ENCODE measurements at places on chromosomes 2 and 18. TPM values are rescaled to one million over a fixed set of nuclear protein-coding genes. Genes with fewer than 3 reads are reported as not detected.

Gene IL36RN
- not detected for total RNA-seq

Gene RAB27B
- total RNA-seq: 0.25 TPM

Gene SLC9A4
- not detected for total RNA-seq

DNA sequence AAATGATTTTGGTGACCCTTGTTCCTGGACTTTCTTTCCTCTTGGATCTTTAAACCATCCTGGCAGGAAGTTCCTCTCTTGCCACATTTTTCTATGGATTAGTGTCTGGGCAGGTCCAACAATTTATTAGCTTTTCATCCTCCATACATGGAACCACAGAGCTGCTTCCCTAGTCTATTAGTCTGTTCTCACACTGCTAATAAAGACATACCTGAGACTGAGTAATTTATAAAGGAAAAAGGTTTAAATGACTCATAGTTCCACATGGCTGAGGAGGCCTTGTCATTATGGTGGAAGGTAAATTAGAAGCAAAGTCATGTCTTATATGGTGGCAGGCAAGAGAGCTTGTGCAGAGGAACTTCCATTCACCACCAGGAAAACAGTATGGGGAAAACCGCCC lies 122.9 kb downstream of the DDX1 start:
- H3K36me3 ChIP-seq: no peaks in the 10 kb centered on the region
- no peak overlapping the region for H3K27ac ChIP-seq
- DNase-seq: no peak
- no peak overlapping the region for H3K4me3 ChIP-seq
- no peaks in the 10 kb centered on the region for H3K27me3 ChIP-seq

DNA sequence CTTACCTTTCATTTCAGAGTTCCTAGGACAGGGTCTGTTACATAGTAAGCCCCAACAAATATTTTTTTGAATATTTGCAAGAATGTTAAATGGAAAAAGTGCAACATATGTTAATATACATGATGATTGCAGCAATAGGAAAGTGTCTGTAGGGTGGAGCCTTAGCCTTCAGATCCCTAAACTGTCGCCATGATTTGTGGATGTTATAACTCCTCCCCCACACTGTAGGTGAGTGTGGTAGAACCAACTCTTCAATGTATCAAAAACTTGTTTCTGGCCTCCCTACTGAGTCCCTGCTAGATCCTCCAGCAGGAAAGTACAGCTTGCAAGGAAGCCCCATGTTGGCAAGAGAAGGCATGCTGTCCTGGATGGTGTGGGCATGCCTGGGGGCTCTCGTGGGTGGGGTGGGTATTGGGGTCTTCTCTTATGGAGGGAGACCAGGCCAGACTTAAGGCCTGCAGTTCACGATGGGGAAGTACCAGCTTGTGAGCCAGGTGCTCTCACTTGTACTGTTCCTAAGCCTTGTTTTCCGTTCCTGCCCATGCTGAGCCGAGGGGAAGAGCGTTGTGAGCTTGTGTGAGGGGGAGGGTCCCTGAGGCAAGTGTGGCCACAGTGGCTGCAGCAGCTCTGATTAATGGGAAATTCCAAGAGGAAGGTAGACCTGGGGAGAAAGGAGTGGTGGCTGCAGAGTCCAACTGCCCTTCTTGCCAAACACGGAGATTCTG lies 11.4 kb downstream of the FHOD3 start:
- H3K27me3 ChIP-seq: peaks cover 9% of the 10 kb centered on the region
- no peak overlapping the region for H3K4me3 ChIP-seq
- peak overlapping the region; percentile 43 for H3K27ac ChIP-seq
- DNase-seq: no peak
- peaks cover 93% of the 10 kb centered on the region for H3K4me1 ChIP-seq
- no peaks in the 10 kb centered on the region for H3K36me3 ChIP-seq

- no peaks in the 10 kb centered on the region for H3K36me3 ChIP-seq
- H3K4me1 ChIP-seq: peaks cover 7% of the 10 kb centered on the region
- no peak for DNase-seq
- H3K27me3 ChIP-seq: no peaks in the 10 kb centered on the region
Observed at GRCh38 chr2:88117973-88118372, 9.9 kb downstream of the FABP1 start.

- DNase-seq: no peak
- H3K4me1 ChIP-seq: peaks cover 26% of the 10 kb centered on the region
Observed at GRCh38 chr2:235640377-235640776, 146.5 kb downstream of the AGAP1 start.

DNA sequence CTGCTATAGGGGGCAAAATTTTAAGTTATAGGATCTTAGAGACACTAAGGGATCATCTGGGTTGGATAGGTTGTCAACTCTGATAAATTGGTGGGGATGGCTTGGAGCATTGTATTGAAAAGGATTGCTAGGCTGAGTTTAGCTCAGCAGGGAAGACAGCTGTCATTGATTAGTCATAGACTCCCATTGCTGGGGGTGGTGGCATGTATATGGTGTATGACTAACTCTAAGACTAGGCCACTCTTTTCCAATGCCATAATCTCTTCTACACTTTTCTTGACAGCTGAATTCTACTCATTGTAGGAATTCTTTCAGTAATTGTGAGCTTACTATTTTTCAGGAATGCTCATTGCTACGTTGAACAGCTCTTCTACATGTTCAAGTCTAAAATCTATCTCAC lies 81.3 kb upstream of the PELI1 start:
- H3K27me3 ChIP-seq: no peaks in the 10 kb centered on the region
- H3K36me3 ChIP-seq: no peaks in the 10 kb centered on the region
- DNase-seq: no peak

All from heart right ventricle (tissue), 16 donors.